Head of caudate nucleus (tissue), 42 donors: ENCODE measurements at places on chromosomes 11 and 22.
A peak's percentile ranks its signal among the peaks of the same experiment; 100 is the strongest.

- DNase-seq, result no peak
These were observed 11.5 kb downstream of the CSNK1E start for GRCh38 chr22:38305471-38306448.

- no peak for DNase-seq
These were observed 12.7 kb upstream of the ISX start for GRCh38 chr22:35053060-35053835.

DNA sequence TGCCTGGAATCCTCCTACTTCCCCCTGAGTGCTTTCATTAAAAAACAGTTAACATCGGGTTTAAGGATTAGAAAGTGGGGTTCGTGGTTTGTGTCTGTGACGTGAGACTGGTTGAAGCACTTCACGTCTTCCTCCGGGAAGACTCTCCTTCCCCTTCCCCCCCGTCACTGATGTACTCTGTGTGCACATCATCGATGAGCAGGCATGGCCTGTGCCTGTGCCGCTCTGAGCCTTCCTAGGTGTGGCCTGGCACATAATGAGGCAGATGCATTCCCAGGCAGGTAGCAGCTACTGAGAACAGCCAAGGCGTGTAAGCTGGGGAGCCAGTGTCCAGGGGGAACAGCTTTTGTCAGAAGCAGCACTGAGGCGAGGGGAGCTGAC lies 93.8 kb downstream of the BCR start:
- DNase-seq, result peak; percentile 80

- DNase-seq, result no peak
These were observed 11.4 kb upstream of the A4GALT start for GRCh38 chr22:42732081-42732480.

GRCh38 chr11:130631119-130631518 lies 182.7 kb downstream of the ADAMTS15 start:
- no peak for DNase-seq

DNA sequence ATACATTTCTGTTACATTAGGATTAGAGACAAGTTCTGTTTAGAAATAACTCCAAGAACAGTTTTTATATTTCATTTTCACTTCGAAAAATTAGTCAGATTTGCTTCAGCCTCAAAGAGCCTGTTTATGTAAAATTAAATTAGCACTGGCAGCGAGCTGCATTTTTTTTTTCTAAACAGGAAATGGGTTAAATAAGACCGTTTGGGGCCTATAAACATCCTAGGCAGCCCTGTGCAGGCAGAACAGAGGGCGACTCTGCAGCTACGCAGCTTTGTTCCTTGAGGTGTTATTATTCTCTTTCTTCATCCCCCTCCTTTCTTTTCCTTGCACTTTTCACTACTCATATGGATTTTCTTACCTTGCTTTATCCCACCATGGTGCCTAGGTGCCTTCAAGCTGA lies 48.7 kb downstream of the CWC15 start:
- no peak for DNase-seq

DNA sequence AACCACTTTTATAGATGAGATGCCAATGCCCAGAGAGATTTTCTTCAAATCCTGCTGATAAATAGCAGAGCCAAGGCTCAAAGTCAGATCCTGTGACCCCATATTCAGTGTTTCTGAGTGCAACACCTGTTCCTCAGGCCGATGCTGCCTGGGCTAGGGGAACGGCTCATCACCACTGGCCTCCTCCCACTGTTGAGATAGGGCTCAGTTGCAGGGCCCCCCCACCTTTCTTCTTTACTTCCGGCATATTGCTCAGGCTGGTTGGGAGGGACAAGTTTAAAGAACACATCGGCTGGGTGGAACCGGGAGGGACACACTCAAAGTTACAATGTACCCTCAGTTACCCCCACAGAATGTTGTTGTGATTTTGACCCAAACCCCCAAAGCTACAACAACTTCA lies 88.3 kb upstream of the CRTAM start:
- no peak for DNase-seq

GRCh38 chr22:29635734-29636357 lies 32.4 kb downstream of the NF2 start:
- peak; percentile 56 for DNase-seq

- DNase-seq, result no peak
These were observed 2.6 kb downstream of the ACER3 start for GRCh38 chr11:76863196-76863777.

DNA sequence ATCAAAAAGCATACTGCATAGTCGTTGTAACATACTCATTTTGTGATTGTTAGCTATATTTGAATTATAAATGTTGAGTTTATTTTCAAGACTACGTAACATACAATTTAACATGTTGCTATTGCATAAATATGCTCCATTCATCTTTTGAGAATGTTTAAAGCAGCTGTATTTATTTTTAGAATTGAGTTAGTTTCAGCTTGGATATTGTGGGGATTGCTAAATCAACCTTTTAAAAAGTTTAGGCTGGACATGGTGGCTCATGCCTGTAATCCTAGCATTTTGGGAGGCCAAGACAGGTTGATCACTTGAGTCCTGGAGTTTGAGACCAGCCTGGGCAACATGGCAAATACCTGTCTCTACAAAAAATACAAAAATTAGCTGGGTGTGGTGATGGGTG lies 288.1 kb downstream of the DYNC2H1 start:
- DNase-seq, result no peak

DNA sequence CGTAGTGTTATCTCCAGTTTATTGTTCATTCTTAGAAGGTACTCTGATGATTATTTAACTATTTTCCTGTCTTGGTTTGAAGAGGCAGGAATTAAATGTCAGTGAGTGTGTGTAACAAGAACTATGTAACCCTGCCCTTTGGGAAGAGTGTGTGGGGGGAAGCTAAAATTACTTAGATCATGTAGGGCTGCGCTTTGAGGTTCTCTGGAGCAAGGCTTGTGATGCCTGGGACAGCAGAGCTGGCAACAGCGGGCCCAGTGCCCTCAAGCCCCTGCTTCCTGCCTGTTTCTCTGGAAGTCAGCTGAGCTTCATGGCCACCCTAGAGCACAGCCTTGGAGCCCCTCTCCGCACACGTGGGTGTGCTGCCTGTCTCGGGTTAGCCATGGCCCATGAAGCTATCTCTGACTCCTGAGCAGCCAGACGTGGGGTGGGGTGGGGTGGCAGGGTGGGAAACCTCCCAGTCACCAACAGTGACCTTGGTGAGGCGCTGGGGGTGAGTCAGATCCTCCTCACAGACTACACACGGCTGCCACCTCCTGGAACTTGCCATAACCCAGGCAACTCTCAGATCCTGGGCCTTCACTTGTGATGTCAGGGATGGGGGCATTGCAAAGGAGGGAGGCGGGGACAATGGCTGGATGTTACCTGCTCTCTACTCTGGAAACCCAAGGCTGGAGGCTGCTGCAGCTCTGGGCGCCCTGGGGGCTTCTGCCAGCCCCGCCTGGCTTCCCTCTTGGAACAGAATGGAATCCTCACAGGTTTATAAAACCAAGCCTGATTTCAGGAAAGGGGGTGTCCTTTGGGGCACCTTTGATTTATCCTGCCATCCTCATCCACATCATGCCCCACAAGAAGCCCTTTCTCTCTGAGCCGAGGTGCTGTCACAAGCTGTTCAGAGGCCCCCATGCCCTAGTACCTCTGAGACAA lies 88.6 kb downstream of the SNX19 start:
- peak; percentile 42 for DNase-seq

GRCh38 chr11:112538534-112539280 lies 278.0 kb upstream of the PLET1 start:
- DNase-seq, result no peak

- DNase-seq, result no peak
These were observed 41.9 kb downstream of the CTTN start for GRCh38 chr11:70440206-70440605.

GRCh38 chr11:91771961-91772360 lies 452.7 kb upstream of the FAT3 start:
- DNase-seq, result no peak

- no peak for DNase-seq
These were observed 120.0 kb downstream of the CADM1 start for GRCh38 chr11:115384236-115384635.

DNA sequence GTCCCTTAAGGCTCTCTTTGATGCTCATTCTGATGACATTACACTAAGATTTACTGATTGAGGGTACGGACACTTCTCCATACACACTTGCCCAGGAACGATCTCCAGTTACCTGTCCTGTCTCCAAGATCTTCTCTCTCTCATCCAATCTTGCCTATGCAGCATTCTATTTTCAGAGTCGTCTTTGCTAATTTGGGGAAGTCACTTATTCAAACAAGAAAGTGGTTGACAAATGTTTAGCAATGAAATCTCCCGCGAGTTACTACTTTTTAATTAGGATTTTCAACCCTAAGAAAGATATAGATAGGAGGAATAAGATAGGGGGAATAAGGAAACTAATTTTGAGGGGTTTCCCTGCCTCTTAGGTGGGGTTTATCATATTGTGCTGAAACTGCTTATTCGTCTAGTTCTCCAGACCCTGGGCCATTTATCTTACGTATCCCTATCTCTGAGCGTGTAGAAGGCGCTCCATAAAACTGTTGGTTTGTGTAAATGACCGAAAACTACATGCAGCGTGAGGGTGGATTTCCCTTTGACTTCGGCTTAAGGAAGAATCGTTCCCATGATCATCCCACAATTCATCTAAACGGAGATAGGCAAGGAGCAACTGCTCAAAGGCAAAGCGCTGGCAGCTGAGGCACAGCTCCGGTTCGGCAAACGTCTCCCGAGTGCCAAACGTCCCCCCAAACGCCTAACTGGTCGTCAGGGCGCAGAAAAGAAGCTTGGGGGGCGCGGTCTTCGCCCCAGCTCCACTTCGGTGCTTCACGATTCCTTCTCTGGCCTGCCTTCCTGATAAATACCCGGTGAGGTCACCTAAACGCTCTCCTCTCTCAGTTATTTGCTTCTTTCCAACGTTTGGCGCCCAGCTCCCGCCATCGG lies 804 bp downstream of the APIP start:
- DNase-seq, result peak; percentile 48

- no peak for DNase-seq
These were observed 952 bp upstream of the CYP2D6 start for GRCh38 chr22:42131562-42131961.

DNA sequence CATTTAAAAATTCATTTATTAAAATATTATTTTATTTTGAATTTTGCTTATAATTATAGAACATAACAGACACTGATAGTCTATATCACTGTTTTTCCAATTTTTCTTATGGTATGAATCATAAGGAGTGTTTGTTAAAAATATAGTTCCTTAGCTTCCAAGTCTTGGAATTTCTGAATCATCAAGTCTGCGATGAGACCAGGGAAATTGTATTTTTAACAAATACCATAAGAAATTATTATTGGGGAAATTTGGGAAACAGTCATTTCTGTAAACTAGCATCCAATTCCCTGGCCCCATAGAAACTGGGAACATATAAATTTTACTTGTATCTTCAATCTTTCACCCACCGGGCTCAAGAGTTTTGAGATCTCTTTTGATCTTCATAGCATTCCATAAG lies 38.0 kb upstream of the PICALM start:
- no peak for DNase-seq
